Activated T-helper 1 cell treated with anti-CD3 and anti-CD28 coated beads, Interleukin-12 subunit alpha, Interleukin-12 subunit beta, Interleukin-2, Interleukin-4 antibody, amounts not matched to agents 30 ng/mL and 10 ng/mL and 1 ng/mL, durations not matched to agents 14 hours and 24 hours and 36 hours (primary cell): ENCODE measurements at places on chromosomes 5 and 9. TPM values are rescaled to one million over a fixed set of nuclear protein-coding genes. Genes with fewer than 3 reads are reported as not detected.

GRCh38 chr5:54589786-54590185, 72.2 kb downstream of the SNX18 start:
- H3K4me1 ChIP-seq, result no peaks in the 10 kb centered on the region
- no peak overlapping the region for H3K4me3 ChIP-seq
- peaks cover 4% of the 10 kb centered on the region for H3K27me3 ChIP-seq
- no peak overlapping the region for H3K27ac ChIP-seq
- no peaks in the 10 kb centered on the region for H3K36me3 ChIP-seq
- DNase-seq, result no peak

- H3K36me3 ChIP-seq, result no peaks in the 10 kb centered on the region
- H3K4me1 ChIP-seq, result peaks cover 14% of the 10 kb centered on the region
- no peak for DNase-seq
- no peak overlapping the region for H3K4me3 ChIP-seq
- peaks cover 70% of the 10 kb centered on the region for H3K27me3 ChIP-seq
- no peak overlapping the region for H3K27ac ChIP-seq
Observed at GRCh38 chr5:176633598-176633997, 3.1 kb downstream of the EIF4E1B start.

- no peak overlapping the region for H3K27ac ChIP-seq
- peaks cover 10% of the 10 kb centered on the region for H3K36me3 ChIP-seq
- no peaks in the 10 kb centered on the region for H3K27me3 ChIP-seq
- no peak overlapping the region for H3K4me3 ChIP-seq
- DNase-seq, result no peak
- H3K4me1 ChIP-seq, result peaks cover 55% of the 10 kb centered on the region
Observed at GRCh38 chr9:125634040-125634717, 72.8 kb downstream of the MAPKAP1 start.

GRCh38 chr9:124849801-124850200, 3.5 kb upstream of the WDR38 start:
- H3K36me3 ChIP-seq, result no peaks in the 10 kb centered on the region
- peaks cover 9% of the 10 kb centered on the region for H3K27me3 ChIP-seq
- no peak overlapping the region for H3K4me3 ChIP-seq
- H3K27ac ChIP-seq, result no peak overlapping the region
- DNase-seq, result no peak

DNA sequence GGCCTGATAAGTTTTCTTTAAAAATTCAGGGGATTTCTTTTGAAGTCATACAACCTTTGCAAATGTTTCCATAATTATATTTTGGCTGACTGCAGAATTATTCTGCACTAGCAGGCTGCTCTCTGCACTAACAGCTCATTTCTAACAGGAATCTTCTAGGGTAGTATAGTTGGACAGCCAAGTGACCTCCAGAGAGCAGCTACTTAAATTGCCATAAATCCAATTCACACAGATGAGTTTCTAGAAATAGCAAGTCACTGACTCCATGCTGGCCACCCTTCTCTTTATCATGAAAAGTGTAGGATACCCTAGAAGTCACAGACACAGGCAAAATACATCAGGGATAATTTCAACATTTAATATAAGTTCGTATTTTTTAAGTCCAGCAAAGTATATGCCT, 110.9 kb upstream of the TARS1 start:
- no peak for DNase-seq
- no peak overlapping the region for H3K4me3 ChIP-seq
- no peaks in the 10 kb centered on the region for H3K4me1 ChIP-seq
- H3K27me3 ChIP-seq, result no peaks in the 10 kb centered on the region

GRCh38 chr9:73056245-73056644, 95.4 kb upstream of the ANXA1 start:
- H3K27ac ChIP-seq, result no peak overlapping the region
- DNase-seq, result no peak
- no peaks in the 10 kb centered on the region for H3K36me3 ChIP-seq
- H3K4me1 ChIP-seq, result no peaks in the 10 kb centered on the region

DNA sequence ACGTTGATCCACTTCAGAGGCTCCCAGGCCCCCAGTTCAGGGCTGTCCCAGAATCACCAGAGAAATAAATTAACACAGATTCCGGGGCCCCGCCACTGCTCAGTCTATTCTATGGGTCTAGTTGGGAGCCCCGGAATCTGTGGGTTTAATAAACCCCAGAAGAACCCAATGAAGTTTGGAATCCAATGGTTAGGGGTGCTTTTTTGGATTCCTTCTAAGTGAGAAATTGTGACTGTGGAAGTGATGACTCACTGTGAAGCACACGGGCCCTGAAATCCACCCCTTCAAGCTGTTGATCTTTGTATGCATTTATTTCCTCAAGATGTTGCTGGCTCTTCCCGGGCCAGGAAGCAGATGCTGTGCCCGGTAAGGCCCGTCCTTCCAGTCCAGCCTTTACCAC, 57.3 kb upstream of the SLC28A3 start:
- DNase-seq, result no peak
- no peaks in the 10 kb centered on the region for H3K4me1 ChIP-seq
- H3K27ac ChIP-seq, result no peak overlapping the region
- no peaks in the 10 kb centered on the region for H3K27me3 ChIP-seq

DNA sequence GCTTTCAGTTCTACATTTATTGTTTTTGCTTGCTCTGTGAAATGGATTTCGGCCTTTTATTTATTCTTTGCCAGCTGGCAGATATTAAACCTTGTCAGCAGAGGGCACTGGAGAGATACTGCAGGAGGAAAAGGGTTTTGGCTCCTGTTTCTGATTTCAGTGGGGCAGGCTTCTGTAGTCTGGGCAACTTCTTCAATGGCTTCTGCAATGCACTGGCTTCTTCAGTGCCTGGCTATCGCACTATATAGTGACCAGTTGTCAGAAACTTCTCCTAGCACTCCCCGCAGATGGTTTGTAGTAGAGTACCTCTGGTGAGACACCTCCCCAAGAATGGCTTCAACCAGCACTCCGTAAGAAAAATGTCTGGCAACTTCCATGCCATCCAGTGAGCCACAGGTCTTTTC, 3.2 kb upstream of the NFX1 start:
- H3K27me3 ChIP-seq, result no peaks in the 10 kb centered on the region
- H3K4me1 ChIP-seq, result peaks cover 24% of the 10 kb centered on the region
- peak overlapping the region; percentile 35 for H3K27ac ChIP-seq
- H3K4me3 ChIP-seq, result no peak overlapping the region

- no peak for DNase-seq
- peaks cover 3% of the 10 kb centered on the region for H3K36me3 ChIP-seq
- H3K27ac ChIP-seq, result no peak overlapping the region
- H3K4me3 ChIP-seq, result no peak overlapping the region
Observed at GRCh38 chr9:75228893-75229292, 140.6 kb downstream of the OSTF1 start.

DNA sequence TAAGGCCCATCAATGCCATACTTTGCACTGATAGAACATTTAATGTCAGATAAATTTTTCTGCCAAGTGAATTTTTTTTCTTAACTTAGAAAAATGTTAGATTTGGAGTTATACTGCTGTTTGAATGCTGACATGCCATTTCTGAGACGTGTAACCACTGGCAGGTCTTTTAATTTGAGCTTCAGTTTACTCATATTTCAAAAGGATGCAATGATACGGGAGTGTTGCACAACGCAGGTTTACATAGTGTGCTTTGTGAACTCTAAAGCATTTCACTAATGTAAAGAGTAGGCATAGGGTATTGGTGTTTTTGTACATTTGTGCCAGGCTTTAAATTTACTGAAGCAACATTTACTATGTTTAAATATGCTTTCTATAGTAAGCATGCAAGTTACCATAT, 4.2 kb downstream of the ZBTB43 start:
- peaks cover 31% of the 10 kb centered on the region for H3K36me3 ChIP-seq
- H3K4me3 ChIP-seq, result no peak overlapping the region
- no peak for DNase-seq
- peaks cover under 1% of the 10 kb centered on the region for H3K27me3 ChIP-seq

DNA sequence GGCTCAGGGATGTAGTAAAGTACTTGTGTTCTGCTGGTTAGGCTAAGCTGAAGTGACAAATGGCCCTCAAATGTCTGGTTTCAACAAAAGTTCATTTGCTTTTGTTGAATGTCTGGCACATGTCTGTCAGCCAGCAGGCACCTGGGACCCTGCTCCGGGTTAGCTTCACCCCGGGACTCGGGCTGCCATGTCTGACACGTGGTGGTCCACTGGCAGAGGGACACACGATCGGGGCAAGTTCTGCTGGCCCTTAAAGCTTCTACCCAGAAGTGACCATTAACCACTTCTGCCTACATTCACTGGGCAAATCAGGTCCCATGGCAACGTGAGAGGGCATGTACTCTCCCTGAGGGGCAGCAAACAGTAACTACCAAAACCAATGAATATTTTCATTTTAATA, 23.8 kb downstream of the POLR1E start:
- H3K36me3 ChIP-seq, result peaks cover 18% of the 10 kb centered on the region
- DNase-seq, result no peak
- no peaks in the 10 kb centered on the region for H3K27me3 ChIP-seq
- H3K4me3 ChIP-seq, result no peak overlapping the region
- no peak overlapping the region for H3K27ac ChIP-seq

DNA sequence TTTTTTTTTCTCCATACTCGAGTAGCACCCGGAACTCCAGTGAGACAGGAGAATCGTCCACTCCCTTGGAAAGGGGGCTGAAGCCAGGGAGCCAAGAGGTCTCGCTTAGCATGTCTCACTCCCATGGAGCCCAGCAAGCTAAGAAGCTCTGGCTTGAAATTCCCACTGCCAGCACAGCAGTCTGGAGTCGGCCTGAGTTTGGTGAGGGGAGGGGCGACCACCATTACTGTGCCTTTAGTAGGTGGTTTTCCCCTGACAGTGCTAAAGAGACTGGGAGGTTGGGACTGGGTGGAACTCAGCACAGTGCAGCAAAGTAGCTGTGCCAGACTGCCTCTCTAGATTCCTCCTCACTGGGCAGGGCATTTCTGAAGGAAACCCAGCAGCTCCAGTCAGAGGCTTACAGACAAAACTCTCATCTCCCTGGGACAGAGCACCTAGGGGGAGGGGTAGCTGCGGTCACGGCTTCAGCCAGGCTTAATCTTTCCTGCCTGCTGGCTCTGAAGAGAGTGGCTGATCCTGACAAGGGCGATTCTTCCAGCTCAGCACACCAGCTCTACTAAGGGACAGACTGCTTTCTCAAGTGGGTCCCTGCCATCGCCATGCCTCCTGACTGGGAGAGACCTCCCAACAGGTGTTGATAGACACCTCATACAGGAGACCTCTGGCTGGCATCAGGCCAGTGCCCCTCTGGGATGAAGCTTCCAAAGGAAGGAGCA, 414.5 kb upstream of the ZNF608 start:
- H3K4me3 ChIP-seq, result no peak overlapping the region
- no peaks in the 10 kb centered on the region for H3K4me1 ChIP-seq
- no peaks in the 10 kb centered on the region for H3K36me3 ChIP-seq
- DNase-seq, result no peak

GRCh38 chr5:179610903-179611265, 12.6 kb downstream of the HNRNPH1 start:
- no peak overlapping the region for H3K4me3 ChIP-seq
- H3K27me3 ChIP-seq, result no peaks in the 10 kb centered on the region
- H3K36me3 ChIP-seq, result peaks cover 55% of the 10 kb centered on the region
- H3K4me1 ChIP-seq, result peaks cover 60% of the 10 kb centered on the region
- H3K27ac ChIP-seq, result peak overlapping the region; percentile 31

GRCh38 chr5:119036101-119036762, 34.7 kb upstream of the DMXL1 start:
- DNase-seq, result no peak
- no peak overlapping the region for H3K4me3 ChIP-seq
- H3K27me3 ChIP-seq, result peaks cover 2% of the 10 kb centered on the region
- H3K27ac ChIP-seq, result no peak overlapping the region
- H3K36me3 ChIP-seq, result no peaks in the 10 kb centered on the region

DNA sequence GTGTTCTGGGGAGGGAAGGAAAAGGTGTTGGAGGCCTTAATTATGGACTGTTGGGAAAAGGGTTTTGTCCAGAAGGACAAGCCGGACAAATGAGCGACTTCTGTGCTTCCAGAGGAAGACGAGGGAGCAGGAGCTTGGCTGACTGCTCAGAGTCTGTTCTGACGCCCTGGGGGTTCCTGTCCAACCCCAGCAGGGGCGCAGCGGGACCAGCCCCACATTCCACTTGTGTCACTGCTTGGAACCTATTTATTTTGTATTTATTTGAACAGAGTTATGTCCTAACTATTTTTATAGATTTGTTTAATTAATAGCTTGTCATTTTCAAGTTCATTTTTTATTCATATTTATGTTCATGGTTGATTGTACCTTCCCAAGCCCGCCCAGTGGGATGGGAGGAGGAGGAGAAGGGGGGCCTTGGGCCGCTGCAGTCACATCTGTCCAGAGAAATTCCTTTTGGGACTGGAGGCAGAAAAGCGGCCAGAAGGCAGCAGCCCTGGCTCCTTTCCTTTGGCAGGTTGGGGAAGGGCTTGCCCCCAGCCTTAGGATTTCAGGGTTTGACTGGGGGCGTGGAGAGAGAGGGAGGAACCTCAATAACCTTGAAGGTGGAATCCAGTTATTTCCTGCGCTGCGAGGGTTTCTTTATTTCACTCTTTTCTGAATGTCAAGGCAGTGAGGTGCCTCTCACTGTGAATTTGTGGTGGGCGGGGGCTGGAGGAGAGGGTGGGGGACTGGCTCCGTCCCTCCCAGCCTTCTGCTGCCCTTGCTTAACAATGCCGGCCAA, 19.1 kb downstream of the PTGES2 start:
- H3K4me1 ChIP-seq, result peaks cover 2% of the 10 kb centered on the region
- peaks cover 26% of the 10 kb centered on the region for H3K36me3 ChIP-seq
- DNase-seq, result no peak
- no peak overlapping the region for H3K27ac ChIP-seq
- H3K27me3 ChIP-seq, result no peaks in the 10 kb centered on the region

DNA sequence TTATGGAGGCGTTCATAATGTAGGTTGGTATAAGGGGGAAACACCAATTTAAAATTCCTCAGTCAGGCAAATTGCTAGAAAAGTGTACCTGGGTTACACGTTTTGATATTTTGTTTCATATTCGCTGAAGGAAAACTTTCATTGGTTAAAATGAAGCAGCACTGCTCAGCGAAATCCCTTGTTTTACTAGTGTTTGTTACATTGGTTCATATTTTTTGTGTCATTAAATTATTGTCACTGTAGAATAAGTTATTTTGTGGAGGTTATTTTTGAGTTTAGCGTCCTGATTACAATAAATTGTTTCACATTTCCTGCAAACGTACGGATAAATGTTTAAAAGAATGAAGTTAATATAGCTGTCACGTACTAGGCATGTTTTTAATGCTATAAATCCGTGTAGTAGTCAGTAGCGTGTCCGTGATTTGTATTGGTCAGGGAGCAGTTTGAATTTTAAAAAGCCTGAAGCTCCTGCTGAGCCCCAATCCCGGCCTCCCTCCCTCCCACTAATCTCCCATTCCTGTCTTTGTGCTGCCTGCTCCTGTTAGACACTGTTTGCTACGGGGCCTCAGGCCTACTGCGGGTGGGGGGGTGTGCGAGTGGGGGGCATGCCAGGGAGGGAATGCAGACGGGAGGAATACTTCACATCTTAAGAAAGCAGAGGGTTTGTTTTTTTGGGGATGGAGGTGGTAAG, 2.0 kb downstream of the NIPBL start:
- peaks cover 2% of the 10 kb centered on the region for H3K27me3 ChIP-seq
- peaks cover 55% of the 10 kb centered on the region for H3K4me1 ChIP-seq
- peaks cover 1% of the 10 kb centered on the region for H3K36me3 ChIP-seq
- H3K27ac ChIP-seq, result peak overlapping the region; percentile 97
- peak overlapping the region; percentile 93 for H3K4me3 ChIP-seq

Gene ELOVL7
- total RNA-seq, result 0.34 and 0.49 TPM in 2 replicates

Gene ZNF879
- total RNA-seq, result 2.2 and 4.2 TPM in 2 replicates

Gene FAM219A
- 14.7 and 16.5 TPM in 2 replicates for total RNA-seq

Gene DTWD2
- total RNA-seq, result 1.6 and 1.9 TPM in 2 replicates

Gene CDH10
- not detected in 2 replicates for total RNA-seq

Gene PCDHGA8
- total RNA-seq, result 0.03 TPM in 1 of 2 replicates, not detected in the other

Gene CD74
- total RNA-seq, result 440 and 444 TPM in 2 replicates

Gene KIF4B
- total RNA-seq, result 0.05 TPM in 2 replicates
